Coronary artery (tissue), 2 donors: ENCODE measurements at places on chromosomes 6 and 20.

DNA sequence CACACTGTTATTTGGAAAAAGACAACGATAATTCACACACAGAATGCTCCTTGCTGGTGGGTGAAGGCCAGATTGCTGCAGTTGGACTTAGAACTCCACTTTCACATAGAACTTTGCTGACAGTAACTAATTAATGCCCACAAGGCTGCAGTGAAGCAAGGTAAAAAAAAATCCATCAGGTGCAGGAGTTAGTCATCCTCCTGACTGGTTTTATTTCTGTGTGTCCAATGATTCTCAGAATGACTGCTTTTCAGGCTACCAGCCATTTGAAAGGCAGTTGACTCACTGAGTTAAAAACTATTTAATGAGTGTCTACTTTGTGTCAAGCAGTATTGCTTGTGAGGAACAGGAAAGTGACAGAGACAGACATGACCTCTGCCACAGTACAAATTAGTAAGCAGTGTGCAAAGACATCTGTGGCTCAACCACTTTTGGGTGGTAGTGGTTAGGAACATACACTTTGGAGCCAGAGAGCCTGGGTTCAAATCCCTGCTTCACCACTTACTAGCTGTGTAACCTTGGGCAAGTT, 41.9 kb downstream of the ELOVL5 start:
- no peak for DNase-seq

DNA sequence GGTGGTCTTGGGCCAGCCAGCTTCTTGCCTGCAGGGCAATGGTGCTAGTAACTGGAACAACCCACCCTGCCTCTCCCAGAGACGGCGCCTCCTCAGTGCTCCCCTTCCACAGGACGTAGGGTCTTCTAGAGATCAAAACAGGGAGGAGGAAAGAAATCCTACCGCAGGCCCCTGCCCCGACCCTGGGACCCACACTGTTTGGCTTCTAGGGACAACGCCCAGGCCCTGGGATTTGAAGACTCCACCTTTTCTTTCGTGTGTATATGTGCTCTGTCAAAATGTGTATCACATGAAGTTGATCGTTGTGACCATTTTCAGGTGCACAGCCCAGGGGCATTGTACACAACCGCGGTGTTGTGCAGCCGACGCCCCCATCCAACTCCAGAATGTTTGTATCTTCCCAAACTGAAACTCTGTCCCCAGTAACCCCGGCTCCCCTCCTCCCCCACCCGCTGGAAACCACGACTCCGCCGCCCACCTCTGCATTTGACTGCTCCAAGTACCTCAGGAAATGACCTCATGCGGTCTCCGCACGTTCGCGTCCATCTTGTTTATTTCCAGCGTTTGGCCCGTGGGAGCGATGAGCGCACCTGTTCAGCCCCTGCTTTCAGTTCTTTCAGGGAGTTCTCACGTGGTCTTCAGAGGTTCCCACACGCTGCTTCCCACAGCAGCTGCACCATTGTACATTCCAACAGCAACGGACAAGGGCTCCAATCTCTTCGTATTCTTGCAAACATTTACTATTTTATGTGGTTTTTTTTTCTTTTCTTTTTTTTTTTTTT, 3.4 kb upstream of the BHLHE23 start:
- no peak for DNase-seq

DNA sequence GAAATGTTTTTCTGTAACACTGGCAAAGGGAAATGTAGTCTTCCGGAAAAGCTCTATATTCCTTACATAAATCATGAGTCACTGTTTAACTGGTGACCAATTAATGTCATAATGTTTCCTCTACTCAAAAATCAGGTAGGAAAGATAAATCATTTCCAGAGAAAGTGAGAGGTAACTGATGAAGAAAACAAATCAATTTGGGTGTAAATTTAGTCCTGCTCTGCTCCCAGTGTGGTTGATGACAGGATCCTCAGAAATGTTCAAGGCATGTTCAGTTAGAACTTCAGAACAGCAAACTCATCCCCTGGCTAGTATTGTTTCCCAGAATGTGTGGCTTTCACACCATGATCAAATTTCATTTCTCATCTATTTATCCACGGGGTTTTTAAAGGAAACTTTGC, 38.8 kb upstream of the SPACA1 start:
- no peak for DNase-seq

DNA sequence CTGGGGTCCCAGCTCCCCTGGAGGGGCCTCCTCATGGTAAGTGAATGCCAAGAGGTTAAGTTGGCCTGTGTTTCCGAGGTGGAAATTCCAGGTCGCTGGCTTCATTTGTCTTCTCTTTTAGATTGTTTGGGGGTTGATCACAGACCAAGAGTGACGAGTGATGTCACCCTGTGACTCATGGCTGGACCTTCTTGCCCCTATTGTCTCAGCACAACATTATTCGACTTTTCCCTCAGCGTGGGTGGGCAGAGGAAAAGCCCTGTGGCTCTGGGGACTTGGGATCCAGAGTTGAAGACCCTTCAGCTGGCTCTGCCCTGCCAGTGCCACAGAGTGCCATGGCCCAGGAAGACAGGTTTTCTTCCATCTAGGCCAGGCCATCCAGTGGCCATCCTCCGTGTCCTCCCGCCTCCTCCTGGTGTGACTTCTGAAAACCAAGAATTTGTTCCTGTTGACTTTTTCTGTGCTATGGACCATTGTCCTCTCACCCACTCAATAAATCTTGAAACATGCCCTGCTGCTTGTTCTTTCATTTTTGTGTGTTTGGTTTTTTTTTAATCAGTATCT, 15.4 kb upstream of the SNHG17 start:
- no peak for DNase-seq

DNA sequence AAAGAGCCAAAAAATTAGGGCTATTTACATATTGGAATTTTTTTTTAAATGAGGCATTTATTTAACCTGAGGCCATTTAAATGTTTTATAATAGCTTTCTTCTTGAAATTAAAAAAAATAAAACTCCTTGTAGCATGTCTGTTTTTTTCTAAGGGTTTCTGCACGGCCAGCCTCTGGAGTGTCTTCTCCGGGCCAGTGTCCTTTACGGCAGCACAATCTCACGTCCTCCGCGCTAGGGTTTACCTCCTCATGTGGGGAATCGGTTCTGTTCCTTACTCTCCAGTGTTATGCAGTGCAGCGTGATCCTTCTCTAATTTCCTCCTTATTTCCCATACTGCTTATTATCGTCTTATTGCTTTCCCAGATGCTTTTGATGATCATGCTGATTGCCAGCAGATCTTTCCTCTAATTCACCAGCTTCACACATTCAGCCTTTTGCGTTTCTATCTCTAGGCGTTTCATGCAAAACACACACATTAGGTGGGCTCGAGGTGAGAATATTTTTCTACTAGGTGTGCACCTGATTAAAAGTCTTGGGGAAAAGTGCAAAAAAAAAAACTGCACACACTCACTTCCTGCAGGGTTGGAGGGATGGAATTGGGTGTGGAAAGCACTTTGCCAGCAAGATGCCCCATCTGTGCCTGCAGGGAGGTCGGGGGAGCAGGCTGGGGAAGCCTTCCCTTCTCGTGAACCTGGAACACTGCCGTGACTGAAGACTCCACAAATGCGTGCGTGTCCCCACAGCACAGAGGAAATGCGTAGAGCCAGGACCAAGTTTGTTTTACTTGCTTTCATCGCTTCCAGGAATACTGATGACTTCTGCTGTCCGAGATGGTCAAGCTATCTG, 56.1 kb downstream of the PSMG4 start:
- DNase-seq: peak; percentile 36

DNA sequence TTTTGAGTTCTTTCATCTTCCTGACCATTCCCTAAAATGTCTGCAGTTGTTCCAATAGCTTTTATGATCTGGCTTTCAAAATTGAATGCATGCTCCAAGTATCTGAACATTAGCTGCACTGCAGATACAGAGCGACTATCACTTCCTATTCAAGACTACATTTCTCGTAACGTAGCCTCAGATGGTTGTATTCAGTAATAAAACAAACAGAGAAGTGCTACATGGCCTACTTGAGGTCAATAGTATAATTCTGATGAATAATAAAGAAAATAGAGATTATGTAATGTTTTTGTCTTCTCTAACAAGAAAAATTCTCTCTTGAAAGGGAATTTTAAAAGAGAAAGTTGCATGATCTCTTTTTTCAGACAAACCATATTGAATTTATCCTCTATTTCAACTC, 333.9 kb upstream of the IRAK1BP1 start:
- DNase-seq: no peak

DNA sequence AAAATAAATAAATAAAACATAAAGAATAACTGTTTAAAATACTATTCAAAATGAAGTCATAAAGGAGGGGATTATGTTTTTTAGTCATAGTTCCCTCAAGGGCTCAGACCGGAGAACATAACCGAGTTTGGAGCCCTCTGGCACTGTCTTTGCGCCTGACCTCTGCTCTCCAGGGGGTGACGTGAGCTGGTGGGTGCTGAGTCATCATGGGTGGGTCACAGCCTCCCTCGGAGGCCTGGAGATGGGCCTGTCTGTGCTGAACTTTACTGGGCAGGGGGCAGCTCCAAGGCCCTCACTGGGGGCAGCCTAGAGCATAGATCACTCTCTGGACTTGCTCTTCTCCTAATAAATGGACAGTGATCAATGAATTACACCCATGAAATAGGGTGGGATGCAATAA, 3.1 kb upstream of the MAVS start:
- DNase-seq: no peak

DNA sequence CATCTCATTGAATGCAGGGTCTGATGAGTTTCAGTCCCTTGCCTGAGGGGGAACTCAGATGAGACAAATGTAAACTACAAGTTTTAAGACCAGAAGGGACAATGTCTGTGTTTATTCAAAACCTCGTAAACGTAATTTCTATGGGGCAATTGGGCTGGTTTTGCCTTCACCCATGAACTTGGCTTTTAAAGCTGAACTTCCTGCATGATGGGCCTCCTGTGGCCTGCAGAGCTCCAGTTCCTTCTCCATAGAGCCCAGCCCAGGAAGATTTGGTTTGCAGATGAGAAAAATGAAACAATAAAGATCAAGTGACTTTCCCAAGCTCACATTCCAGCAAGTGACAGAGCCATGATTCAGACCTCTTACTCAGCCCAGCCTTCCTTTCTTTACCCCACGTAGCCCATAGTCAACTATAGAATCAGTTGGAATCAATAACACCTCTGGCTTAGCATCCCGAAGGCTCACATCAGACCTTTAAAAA, 612.3 kb downstream of the UTRN start:
- no peak for DNase-seq

DNA sequence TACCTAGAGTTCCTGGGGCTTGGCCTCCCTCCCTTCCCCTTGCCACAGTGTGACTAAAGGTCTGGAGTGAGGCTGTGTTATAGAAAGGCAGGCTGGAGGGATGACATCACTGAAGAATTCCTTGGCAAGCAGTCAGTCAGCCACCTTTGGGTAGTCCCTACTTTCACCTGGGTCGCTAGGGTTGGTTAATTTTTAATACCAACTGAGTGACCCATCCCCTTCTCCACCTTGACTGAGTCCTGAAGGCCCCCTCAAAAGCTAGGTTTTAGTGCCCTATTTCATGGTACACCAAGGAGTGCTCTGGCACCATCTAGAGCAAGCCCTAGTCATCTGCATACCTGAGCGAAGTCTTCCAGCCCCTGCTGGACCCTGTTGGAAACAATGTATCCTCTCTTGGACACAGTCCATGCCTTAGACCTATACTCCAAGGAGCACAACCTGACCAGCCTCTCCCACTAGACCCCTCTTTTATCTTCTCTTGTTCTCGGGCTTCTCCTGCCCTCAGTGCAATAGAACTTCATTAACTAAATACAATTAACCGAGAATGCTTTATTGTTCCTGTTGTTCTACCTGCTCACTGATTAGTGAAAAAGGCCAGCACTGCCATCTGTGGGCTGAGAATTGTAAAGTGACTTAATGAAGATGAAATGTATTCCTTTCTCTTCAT, 44.6 kb downstream of the RIN2 start:
- DNase-seq: no peak

DNA sequence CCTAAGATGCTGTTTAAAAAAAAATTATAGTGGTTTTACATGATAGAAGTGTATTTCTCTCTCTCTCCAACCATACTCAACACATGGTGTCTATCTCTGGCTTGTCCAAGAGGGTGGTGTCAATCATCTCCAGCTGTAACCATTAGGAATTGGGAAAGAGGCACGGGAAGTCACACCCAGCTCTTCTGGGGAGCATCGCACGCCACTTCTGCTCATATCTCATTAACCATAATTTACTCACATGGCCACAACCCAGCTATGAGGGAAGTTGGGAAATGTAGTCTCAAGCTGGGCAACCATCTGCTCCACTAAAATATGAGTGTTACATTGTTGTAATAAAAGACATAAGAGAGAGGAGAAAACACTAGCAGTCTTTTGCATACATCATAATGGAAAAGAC, 30.4 kb upstream of the TSHZ2 start:
- DNase-seq: no peak

GRCh38 chr20:37726321-37726720, 32.5 kb downstream of the CTNNBL1 start:
- DNase-seq: no peak

DNA sequence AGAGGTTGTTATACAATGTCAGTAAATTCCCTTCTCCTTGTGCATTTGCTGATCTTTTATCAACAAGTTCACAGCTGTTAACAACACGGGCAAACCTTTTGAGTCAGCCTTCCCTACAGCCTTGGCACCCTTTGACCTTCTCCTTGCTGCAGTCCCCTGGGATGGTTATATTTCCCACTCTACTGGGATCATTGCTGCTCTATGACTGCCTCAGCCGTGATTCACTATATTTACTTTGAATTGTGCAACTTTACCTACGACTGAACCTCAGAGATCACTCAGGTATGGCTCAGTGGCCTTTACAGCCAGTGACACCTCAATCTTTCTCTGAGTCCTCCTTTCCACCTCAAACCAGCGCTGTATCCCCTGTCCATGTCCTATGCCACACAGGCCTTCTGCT, 1293.3 kb downstream of the EPHA7 start:
- no peak for DNase-seq

DNA sequence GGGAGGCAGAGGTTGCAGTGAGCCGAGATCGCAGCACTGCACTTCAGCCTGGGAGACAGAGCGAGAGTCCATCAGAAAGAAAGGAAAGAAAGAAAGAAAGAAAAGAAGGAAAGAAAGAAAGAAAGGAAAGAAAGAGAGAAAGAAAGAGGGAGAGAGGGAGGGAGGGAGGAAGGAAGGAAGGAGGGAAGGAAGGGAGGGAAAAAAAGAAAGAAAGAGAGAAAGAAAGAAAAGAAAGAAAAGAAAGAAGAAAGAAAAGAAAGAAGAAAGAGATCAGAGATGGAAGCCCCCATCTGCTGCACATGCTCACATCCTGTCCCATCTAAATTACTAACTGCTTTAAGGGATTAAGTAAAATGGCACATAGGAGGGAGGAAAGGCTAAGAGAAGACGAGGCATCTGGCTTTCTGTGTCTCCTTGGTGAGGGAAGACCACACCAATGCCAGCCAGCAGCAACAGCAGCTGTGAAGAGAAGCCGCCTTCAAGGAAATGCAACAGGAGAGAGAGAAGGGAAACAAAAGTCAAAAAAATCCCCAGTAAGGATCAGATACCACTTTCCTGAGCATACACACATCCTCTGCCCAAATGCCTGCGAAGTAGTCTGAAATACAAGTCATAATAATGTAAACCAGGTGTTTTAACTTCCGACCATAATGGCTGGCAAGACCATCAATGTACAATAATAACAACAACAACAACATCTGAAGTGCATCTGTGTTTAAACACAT, 300.2 kb upstream of the JARID2 start:
- DNase-seq: no peak

- DNase-seq: no peak
Measured at GRCh38 chr6:6002848-6003620, 3.7 kb downstream of the NRN1 start.
